GM04504 (cell line): ENCODE measurements at places on chromosomes 12 and 14.

DNA sequence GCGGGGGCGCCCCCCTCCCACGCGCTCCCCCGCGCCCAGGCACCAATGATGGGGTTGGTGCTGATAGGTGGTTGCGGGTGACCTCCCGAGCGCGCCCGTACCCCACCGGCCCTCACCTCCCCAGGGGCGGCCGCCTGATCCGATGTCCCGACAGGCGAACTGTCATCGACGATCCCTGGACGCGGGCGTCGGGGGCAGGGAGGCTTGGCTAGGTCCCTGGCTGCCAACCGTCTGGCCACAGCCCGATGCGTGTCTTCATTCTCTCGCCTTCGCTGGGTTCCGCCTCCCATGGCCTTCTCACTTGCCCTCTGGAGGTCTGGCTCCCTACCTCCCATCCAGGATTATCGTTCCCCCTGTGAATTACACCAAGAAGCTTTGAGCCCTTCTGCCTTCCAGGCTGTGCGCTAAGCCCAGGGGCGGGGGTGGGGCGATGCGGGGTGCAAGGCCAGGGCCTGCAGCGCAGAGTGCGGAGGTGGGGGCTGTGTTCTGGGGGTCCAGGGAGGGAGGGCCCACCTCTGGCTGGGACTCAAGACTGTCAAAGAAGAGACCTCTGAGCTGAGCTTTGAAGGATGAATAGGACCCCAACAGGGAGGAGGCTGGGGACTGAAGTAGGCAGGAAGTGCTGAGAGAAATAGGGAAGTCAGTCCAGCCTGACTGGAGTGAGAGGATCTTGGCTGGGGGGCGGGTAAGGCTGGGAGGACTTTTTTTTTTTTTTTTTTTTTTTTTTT, 7.7 kb upstream of the RACGAP1 start:
- DNase-seq = no peak

GRCh38 chr12:46442239-46442638, 69.7 kb upstream of the SLC38A2 start:
- no peak for DNase-seq

- DNase-seq = peak; percentile 60
Observed at GRCh38 chr12:54370171-54370730, 6.0 kb upstream of the GPR84 start.

DNA sequence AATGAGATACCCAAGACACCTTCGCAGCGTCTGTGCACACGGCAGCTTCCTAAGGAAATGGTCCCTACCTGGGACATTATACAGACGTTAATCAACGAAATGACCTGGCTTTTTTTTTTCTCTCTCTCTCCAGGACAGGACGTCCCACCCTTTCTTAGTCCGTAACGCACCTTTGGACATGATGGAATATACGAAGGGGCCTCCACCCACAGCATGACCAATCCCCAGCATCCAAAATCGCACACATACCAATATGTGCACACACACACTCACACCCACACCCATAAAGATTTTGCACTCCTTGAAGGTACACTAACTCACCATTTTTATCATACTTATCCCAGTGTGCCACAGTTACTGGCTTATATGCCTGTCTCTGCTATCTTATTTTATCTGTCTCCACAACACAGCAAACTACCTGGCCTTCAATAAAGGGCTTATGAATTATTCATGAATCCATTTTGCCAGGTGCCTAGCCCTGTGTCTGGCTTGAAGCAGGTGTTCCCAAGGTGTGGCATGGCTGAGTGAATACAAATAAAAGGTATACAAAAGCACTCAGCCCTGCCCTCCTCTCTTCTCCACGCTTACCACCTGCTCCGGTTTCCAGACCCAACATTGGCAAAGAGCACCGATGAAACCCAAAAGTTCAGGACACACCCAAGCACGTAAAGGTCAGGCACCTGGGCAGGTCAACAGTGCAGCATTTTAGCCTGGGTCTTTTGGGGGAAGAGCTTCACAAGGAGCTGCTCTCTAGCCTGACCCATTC, 2.2 kb downstream of the SCNN1A start:
- no peak for DNase-seq

- no peak for DNase-seq
Observed at GRCh38 chr12:56897844-56898361, 36.3 kb downstream of the SDR9C7 start.

DNA sequence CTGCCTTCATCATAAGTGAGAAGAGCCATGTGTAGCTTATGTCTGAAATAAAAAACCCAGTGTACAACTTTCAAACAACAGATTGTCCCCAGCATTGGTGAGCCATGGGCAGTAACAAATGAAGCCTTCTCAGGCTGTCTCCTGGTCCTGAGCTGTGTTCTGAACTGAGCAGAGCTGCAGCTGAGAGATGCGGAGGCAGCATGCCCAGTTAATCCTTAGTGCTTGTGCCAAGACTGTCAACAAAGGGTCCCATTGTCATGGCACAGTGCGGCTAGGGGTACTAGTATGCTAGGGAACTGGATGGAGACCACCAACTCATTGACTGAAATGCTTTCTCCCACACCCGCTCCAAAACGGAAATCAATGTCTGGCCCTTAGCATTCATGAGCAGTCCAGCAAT, 154.3 kb downstream of the RMST start:
- no peak for DNase-seq

DNA sequence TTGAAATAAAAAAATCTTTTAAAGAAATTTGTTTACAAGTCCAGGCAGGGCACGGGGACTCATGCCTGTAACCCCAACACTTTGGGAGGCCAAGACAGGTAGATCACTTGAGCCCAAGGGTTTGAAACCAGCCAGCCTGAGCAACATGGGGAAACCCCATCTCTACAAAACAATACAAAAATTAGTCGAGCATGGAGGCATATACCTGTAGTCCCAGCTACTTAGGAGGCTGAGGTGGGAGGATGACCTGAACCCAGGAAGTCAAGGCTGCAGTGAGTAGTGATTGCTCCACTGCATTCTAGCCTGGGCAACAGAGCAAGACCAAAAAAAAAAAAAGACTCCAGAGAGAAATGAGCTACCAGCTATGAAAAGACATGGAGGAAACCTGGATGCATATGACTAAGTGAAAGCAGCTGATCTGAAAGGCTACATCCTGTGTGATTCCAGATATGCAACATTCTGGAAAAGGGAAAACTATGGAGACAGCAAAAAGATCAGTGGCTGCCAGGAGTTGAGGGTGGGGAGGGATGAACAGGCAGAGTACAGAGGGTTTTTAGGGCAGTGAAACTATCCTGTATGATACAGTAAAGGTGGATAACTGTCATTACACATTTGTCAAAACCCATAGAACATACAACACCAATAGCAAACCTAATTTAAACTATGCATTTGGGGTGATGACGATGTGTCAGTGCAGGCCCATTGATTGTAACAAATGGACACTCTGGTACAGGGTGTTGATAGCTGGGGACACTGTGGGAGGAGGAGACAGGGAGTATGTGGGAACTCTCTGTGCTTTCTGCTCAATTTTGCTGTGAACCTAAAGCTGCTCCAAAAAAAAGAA, 59.9 kb downstream of the PRKAB1 start:
- no peak for DNase-seq

DNA sequence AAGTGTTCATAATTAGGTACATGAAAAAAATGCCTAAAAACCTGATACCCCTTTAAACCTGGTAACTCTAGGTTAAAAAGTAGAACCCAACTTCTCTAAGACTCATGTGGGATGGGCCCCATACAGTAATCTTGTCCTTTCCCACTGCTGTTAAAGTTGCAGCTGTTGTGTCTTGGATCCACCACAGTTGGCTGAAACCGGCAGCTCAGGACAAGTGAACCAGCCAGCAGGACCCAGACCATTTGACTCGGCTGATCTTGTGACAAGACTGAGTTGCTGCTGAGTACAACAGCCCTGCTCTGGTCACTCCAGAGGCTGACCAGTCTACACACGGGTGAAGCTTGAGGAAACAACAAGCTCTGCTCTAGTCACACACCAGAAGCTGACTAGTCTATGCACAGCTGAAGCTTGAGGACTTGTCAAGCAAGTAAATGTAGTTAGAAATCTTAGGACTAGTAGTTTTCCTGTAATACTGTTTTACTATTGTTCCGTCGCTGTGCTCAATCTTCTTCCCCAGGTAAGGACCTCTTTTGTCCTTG, 60.6 kb downstream of the DHRS2 start:
- DNase-seq = no peak

DNA sequence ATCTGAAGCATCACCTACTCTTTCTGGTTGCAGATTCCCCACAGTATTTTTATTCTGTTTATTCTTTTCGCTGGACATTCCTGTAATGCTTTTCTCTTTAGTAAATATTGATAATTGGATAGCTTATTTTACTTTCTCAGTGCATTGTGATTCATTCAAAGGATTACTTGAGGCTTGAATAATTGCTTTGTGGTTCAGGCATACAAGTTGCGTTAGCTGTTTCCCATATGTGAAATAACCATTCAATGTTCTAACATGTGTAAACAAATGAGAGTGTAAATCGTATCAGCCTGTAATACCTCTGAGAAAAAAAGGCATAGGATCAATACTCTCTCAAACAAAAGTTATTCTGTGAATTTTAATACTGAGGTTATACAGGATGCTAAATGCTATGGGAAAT, 1004.2 kb upstream of the SEL1L start:
- DNase-seq = no peak

- DNase-seq = no peak
Observed at GRCh38 chr14:54537651-54538050, 27.9 kb downstream of the CGRRF1 start.

- no peak for DNase-seq
Observed at GRCh38 chr12:72406111-72406510, 133.9 kb downstream of the TRHDE start.

- no peak for DNase-seq
Observed at GRCh38 chr14:24435998-24436354, 6.2 kb downstream of the KHNYN start.

DNA sequence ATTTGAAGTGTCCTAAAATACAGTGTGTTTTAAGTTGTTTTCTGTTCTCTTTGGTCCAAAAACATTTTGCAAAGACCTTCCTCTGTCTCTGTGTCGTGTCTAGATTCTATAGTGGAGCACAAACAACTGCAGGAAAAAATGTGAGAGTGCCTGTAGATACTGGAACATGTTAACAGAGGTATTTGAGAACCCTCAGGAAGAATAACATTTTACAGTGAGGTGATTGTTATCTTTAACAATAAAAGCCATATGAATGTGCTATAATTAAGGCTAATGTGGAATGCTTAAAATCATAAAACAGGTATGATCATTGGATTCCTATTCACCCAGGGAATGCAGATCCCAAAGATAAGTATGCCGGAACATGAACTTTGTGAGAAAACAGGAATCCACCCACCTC, 98.0 kb downstream of the SAMD4A start:
- DNase-seq = no peak

- DNase-seq = no peak
Observed at GRCh38 chr12:131987552-131987951, 37.8 kb downstream of the EP400 start.

DNA sequence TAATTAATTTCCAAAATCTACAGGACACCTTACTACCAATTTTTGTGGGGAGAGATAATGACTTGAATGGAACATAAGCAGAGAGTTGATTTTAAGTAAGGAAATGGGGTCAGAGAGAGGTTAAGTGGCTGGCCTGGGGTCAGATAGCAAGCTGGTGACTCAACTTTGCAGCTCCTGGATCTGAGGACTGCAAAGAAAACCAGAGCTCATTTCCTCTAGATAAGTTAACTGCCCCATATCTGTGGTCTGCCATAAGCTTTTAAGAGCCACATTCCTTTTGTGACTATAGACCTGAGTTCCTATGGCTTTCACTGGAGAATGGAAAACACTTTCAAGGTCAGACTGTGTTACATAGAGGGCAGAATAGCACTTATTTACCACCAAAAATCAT, 201.2 kb upstream of the PRICKLE1 start:
- DNase-seq = no peak

DNA sequence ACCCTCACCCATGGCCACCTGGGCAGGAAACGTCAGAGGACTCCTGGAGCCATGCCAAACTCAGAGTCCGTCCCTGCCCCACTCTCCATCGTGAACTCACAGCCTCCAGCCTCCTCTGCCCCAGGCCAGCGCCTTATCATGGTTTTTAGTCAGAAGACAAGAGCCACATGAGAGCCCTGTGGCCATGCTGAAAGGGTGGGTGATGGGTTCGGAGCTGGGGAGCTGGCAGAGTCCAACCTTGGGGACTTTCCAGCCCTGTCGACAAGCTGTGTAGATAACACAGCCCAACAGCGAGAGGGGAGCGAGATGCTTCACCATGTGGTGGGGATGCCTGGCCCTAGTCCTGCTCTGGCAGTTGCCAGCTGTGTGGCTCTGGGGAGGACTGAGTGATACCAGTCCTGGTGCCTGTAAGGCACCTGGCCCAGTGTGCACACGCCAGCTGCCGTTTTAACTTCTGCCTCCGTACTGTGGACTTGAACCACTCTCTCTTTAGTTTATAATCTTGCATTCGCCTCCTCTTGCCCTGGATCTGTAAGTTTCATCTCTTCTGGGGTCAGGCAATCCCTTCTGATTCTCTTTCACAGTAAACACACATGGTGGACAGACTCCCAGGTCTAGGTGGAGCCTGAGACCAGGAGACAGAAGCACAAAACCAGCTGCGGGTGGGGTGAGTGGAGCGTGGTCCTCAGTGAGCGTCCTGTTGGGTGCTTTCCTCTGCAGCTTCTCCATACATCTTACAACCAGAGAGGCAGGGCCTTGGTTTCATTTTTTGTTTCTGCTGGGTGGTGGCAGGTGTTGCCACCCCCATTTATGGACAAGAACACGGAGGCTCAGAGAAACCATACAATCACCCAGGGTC, 55.3 kb downstream of the RIN3 start:
- no peak for DNase-seq

DNA sequence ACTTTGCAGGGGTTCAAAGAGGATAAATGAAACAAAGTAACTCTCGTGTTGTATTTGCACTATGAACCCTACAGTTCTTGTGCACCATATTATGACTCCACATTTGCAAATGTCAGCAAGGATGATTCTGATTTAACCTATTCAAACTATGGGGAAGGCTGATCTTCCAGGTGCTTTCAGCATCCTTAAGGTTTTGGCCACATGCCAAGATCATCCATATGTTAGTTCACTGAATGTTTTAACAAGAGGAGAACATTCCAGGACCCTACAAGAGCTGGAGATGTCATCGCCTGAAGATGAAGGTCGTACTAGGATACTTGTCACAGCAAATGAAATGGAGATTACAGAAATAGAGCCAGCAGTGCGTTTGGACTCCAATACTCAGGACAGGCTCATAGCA, 114.2 kb downstream of the DHRS2 start:
- DNase-seq = no peak

DNA sequence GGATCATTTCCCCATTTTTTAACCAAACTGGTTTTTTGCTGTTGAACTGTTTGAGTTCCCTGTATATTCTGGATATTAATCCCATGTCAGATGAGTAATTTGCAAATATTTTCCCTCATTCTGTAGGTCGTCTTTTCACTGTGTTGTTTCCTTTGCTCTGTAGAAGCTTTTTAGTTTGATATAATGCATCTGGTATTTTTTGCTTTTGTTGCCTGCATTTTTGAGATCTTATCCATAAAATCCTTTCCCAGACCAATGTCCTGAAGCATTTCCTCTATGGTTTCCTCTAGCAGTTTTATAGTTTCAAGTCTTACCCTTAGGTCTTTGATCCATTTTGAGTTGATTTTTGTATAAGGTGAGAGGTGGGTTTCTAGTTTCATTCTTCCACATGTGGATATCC, 71.3 kb downstream of the LRP6 start:
- no peak for DNase-seq

- no peak for DNase-seq
Observed at GRCh38 chr14:89502966-89503365, 85.9 kb upstream of the FOXN3 start.
